HL-60 (cell line): ENCODE measurements at places on chromosomes 2 and 18.

DNA sequence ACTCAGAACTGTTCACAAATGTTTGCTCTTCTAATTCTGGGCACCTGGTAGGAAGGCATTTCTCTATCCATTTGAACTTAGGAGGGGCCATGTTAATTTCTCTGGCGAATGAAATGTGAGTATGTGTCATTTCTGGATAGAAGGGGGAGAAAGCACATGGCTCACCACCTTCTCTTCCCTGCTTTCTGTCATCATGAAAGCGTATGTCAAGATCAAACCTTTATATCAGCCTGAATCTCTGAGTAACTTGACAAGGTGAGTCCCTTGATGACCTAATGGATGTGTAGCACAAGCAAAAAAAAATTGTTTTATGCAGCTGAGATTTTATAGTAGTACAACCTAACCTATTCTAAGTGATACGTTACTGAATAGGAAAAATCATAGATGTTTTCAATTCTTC, 12.1 kb upstream of the LCT start:
- DNase-seq: no peak

GRCh38 chr2:16900405-16901025, 234.9 kb upstream of the CYRIA start:
- peak; percentile 29 for DNase-seq

DNA sequence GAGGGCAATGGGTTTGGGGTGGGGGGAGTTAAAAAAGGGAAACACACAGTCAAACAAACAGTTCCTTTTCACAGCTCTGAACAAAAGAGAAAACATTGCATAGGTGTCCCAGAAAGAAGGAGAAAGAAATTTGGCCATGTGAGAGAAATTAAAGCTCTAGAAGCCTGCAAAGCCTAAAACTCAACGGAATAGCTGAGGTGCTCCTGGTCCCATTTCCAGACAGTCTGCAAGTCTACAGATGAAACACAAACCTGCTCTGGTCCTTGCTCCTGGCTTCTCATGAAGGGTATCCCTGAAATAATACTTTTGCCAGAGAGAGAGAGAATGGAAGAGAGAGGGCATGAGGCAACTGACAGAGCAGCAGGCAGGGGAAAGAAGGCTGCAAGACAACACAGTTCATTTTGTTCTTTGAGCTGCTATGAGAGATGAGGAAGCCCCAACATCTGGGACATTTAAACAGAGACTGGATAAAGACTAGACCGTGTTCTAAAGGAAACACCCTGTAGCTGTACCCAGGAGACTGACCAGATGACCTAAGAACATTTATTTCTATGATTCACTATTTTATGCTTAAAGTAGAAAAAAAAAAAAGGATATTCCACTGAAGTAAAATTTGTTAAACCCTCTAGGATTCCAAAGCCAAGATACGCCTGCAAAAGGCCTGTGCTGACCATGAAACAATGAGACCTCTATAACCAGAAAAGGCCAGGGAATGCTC, 57.3 kb upstream of the CYP26B1 start:
- DNase-seq: no peak

- DNase-seq: no peak
These were observed 156.4 kb downstream of the PPP1R1C start for GRCh38 chr2:182142062-182142461.

DNA sequence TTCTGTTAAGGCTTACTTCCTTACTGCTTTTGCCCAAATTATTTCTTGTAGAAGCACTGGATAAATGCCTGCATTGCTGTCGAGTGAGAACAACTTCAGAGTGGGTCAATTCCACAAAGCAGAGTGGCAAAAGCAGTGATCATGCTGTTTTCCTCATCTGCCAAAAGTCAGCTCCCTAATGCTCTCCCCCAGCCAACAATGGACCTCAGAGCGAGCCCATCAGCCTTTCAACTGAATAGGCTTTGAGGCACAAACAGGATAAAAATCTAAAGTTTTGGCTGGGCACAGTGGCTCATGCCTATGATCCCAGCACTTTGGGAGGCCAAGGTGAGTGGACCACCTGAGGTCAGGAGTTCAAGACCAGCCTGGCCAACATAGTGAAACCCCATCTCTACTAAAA, 222.7 kb downstream of the TCF4 start:
- no peak for DNase-seq

GRCh38 chr18:36200354-36200771, 13.1 kb downstream of the MOCOS start:
- no peak for DNase-seq
